ENCODE measurements at places on chromosomes 16 and 17.
A peak's percentile ranks its signal among the peaks of the same experiment; 100 is the strongest.

DNA sequence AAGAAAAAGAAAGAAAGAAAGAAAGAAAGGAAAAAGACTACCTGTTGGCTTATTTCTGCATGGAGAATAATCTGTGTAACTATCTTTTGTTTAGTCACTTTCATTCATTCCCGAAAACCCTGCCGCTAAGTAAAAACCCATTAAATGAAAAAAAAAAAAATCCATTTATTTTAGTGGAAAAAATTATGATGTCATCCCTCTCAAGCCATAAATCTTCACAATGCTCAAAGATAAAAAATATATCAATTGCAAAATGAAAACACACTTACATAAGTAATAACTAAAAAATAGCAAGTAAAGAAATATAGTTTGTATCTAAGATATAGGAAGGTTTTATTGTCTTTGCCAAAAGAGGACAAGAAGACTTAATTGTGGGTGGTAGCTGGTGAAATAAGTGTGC, 46.5 kb upstream of the CPPED1 start:
- no peak for DNase-seq

GRCh38 chr17:348692-349425, 3.7 kb downstream of the RPH3AL start:
- peak; percentile 78 for DNase-seq

DNA sequence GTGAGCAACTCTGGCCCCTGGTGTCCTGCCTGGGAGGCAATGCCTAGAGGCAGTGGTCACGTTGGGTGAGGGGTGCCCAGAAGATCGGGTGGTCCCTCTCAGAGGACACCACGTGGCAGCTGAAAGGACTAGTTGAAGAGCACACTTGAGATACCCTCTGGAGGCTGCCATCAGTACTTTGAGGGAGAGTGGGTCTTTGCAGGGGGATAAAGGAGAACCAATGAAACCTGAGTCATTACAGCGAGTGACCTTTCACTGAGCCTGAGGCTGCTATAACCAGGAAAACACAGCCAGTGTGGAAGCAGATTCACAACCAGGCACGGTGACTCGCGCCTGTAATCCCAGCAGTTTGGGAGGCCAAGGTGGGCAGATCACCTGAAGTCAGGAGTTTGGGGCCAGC, 18.9 kb downstream of the CA4 start:
- DNase-seq, result no peak

DNA sequence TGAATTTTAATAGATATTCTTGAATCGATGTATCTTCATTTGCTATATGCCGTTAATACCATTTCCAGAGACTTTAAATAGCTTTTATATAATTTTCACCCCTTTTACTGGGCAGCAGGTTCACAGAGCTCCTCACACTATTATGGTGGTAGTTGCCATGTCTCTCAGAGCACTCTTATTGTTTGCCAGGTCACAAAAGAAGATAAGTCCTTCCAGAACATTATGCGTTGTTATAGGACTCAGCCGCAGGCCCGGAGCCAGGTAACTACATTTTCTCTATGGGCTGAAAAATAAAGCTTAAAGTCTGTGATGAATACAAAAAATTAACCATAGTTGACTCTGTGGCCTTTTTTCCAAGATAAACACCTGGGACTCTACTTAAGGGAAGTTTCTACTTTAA, 24.0 kb downstream of the AKTIP start:
- no peak for DNase-seq

DNA sequence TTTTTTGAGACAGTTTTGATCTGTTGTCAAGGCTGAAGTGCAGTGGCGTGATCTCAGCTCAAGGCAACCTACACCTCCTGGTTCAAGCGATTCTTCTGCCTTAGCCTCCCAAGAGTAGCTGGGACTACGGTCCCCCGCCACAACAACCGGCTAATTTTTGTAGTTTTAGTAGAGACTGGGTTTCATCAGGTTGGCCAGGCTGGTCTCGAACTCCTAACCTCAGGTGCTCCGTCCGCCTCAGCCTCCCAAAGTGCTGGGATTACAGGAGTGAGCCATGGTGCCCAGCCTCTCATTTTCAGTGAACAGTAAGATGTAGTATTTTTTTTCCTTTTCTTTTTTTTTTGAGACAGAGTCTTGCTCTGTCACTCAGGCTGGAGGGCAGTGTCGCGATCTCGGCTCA, 7.8 kb downstream of the SUMO2 start:
- DNase-seq, result no peak

DNA sequence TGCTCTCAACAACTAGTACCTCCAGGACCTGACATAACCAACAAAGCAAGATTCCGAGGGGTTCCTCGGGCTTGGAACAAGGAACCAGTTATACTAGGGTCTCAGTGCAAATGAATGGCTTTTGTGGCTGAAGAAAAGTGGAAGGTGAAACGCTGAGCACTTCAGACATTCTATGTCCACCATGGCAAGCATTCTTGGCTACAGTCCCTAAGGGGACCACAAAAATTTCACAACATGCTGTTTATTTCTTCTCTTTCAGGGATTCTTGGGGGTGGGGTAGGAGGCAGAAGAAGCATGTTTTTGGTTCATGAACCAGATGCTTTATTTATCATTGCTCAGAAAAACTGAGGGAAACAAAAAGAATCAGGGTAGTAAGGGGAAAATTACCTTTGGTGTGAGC, 479.9 kb upstream of the CDH11 start:
- DNase-seq, result no peak

DNA sequence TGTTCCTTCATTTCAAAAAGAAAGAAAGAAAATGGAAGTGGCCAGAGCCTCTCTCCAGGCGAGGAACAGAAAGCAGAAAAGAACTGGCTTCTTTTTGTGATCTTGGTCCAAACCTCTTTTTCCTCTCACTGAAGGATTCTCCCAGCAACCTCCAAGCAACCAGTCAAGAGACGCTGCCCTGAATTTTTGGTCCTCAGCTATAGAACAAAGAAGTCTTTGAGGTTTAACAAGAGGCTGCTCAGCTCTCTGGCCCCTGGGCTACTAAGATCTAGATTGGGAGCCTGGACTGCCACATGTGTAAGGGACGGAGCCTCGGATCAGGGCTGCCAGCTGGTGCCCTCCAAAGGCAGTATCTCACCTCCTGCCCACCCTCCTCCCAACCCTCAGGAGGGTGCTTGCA, 62.6 kb downstream of the AXIN2 start:
- no peak for DNase-seq

GRCh38 chr17:60395508-60396065, 3.7 kb upstream of the USP32 start:
- DNase-seq, result no peak

GRCh38 chr17:79792984-79793923, 3.6 kb downstream of the CBX8 start:
- DNase-seq, result no peak

- peak; percentile 20 for DNase-seq
Measured at GRCh38 chr16:83813823-83814658, 6.3 kb downstream of the HSBP1 start.

All from MCF 10A (cell line).